Activated naive CD8-positive, alpha-beta T cell treated with anti-CD3 and anti-CD28 coated beads, Interleukin-2, amount 10 ng/mL, durations not matched to agents 7 days and 5 days (primary cell): ENCODE measurements at places on chromosomes 4 and X. TPM values are rescaled to one million over a fixed set of nuclear protein-coding genes. Genes with fewer than 3 reads are reported as not detected.

GRCh38 chr4:138773321-138773720 is 242.3 kb upstream of the NOCT start:
- DNase-seq = no peak

GRCh38 chr4:70614184-70614555 is 14.4 kb upstream of the ENAM start:
- DNase-seq = no peak

DNA sequence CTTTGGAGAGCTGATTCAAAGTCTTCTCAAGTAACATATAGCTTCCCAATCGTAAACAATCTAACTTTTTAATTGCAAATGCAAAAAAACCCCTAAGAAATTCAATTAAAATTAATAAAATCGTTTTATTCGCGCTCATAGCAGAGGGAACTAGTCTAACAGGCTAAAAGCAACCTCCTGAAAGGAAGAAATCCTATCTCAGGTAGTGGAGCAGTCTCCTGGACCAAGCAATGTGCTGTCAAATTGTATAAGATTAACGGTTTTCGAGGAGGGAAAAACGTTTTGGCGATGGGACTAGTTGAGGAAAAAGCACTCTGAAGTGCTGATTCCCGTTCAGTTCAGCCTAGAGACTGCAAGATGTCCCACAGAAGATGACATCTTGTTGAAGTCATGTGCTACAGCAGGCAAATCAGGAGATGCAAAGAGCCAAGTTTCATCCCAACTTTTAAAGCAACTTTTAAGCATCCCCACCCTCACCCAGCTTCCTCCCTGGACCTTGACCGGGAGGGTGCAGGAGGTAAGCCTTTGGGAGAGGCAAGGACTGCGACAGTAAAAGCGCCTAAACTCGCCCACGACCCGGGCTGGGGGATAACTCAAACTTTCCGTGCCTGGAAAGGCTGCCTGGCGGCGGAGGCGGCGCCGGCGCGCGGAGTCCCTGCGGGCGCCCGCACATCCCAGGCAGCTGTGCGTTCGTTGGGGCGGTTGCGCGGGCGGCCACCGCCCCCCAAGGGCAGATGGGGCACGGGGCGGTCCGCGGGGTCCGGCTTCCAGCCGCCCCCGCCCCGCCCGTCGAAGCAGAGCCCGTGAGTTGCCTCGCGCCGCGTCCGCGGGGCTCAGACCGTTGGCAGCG is 784 bp downstream of the MAP7D3 start:
- peak; percentile 45 for DNase-seq

GRCh38 chrX:120522820-120523219 is 37.9 kb downstream of the CUL4B start:
- no peak for DNase-seq

Gene TCEAL7
- not detected for total RNA-seq

GRCh38 chrX:136143711-136144110 is 3.6 kb upstream of the FHL1 start:
- DNase-seq = no peak

- no peak for DNase-seq
These were observed 297.0 kb upstream of the DCAF8L1 start for GRCh38 chrX:28278251-28278650.

Gene CYBB
- total RNA-seq = 5.3 TPM

GRCh38 chrX:130654409-130654950 is 248.5 kb downstream of the ENOX2 start:
- DNase-seq = no peak

Gene BRS3
- not detected for total RNA-seq

- no peak for DNase-seq
These were observed 86.1 kb downstream of the ADRA2C start for GRCh38 chr4:3852309-3852708.

GRCh38 chrX:96430756-96431455 is 253.7 kb upstream of the DIAPH2 start:
- no peak for DNase-seq
